ENCODE measurements at places on chromosomes 2 and 18. TPM values are rescaled to one million over a fixed set of nuclear protein-coding genes. Genes with fewer than 3 reads are reported as not detected.

- peak; percentile 56 for DNase-seq
Observed at GRCh38 chr18:58290116-58290695, 246.2 kb downstream of the NEDD4L start.

DNA sequence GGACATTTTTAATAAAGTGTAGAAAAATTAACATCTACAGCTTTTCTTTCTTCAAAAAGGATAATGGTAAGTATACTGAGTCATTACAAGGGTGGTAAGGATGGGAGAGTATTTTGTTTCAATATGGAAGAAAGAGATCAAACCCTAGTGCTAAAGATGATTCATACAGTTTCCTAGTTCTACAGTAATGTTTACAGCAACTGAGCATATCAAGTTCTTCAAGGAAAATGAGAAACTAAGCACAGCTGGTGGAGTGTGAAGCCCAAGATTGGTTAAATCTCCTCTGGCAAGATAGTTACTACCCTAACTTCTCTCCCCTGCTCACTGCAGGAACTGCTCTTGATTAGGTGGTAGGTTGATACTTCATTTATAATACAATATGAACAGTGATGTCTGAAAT is 467.5 kb downstream of the XIRP2 start:
- no peak for DNase-seq

DNA sequence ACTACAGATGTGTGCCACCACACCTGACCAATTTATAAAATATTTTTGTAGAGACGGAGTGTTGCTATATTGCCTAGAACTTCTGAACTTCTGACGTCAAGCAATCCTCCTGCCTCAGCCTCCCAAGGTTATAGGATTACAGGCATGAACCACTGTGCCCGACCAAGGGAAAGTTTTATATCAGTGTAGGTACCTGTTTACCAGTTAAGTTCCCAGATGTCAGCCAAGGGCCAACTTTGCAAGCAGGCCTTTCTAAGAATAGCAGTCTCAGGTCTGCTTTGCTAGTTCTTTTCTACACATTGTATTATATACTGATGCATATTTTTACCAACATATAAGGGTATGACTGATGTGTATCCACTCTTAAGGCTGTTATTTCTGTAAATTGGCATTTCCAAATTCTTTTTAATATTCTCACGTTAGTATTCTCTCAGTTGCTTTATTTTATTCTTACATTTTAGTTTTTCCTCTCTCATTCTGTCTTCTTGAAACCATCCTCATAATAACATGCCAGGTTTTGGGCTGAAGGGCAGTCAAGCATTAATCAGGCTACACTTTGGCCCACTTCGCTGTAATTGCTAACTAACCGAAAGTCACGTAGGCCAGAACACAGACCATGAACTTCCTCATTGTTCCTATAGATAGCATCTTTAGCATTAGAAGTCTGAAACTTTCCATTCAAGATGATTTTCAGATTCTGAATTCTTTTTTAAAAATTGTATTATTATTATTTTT is 25.0 kb upstream of the CXXC1 start:
- DNase-seq: no peak

- DNase-seq: no peak
Observed at GRCh38 chr2:219987830-219988229, 360.4 kb downstream of the SLC4A3 start.

- DNase-seq: no peak
Observed at GRCh38 chr2:54627973-54628372, 95.5 kb upstream of the EML6 start.

The PSMA8 gene
- total RNA-seq: not detected

The TRPM8 gene
- not detected for total RNA-seq

Measured in glomerular endothelial cell (primary cell).